ENCODE measurements at places on chromosomes 1 and 21.

GRCh38 chr21:44920694-44921604, at the start of gene ITGB2:
TSS of gene ITGB2 (minus strand) at chr21:44920899. CDS start at chr21:44910782, 10,117 bp downstream.
- DNase-seq, result no peak

- DNase-seq, result no peak
Observed at GRCh38 chr1:13697738-13698137, 2.2 kb upstream of the PRDM2 start.

DNA sequence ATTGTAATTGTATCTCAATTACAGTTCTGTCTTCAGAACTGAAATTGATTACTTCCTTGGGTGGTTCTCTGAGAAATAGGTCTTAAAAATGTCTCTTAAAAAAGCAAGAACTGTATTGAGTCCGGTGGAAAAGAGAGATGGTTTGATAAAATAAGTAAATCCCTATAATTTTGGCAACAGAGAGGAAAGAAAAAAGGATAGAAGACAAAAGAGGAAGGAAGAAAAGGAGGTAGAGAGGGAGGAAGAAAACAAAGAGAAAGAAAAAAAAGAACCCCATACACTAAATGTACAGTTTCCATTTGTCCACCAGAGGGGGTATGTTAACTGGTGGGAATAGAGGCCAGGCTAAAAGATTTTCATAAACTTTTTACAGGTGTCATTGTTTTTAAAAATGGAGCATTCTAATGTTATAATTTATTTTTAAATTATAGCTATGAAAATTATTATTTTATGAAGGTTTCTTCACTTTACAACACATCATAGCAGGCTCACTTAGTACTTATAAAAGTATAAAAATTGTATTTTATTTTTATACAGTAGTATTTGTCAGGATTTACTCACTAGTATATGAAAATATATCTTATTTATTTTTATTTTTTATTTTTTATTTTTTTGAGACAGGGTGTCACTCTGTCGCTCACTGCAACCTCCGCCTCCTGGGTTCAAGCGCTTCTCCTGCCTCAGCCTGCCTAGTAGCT, 2.1 kb upstream of the UBE2T start:
- peak; percentile 35 for DNase-seq

- DNase-seq, result no peak
Observed at GRCh38 chr1:222283147-222283768, 264.6 kb downstream of the HHIPL2 start.

- peak; percentile 89 for DNase-seq
Observed at GRCh38 chr1:173478094-173478674, 1.0 kb downstream of the PRDX6 start.

GRCh38 chr1:211336161-211336560, 9.5 kb downstream of the TRAF5 start:
- DNase-seq, result no peak

GRCh38 chr1:61387829-61388228, 305.5 kb downstream of the NFIA start:
- no peak for DNase-seq

DNA sequence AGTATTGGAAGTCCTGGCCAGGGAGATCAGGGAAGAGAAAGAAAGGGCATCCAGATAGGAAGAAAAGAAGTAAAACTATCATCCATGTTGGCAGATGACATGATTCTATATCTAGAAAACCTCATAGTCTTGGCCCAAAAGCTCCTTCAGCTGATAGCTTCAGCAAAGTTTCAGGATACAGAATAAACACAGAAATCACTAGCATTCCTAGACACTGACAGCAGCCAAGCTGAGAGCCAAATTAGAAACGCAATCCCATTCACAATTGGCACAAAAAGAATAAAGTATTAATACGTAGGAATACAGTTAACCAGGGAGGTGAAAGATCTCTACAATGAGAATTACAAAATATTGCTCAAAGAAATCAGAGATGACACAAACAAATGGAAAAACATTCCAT, 44.6 kb downstream of the ZFYVE9 start:
- peak; percentile 80 for DNase-seq

GRCh38 chr1:7644086-7644485, 127.0 kb upstream of the VAMP3 start:
- no peak for DNase-seq

- no peak for DNase-seq
Observed at GRCh38 chr1:51628715-51629590, 12.1 kb downstream of the OSBPL9 start.

DNA sequence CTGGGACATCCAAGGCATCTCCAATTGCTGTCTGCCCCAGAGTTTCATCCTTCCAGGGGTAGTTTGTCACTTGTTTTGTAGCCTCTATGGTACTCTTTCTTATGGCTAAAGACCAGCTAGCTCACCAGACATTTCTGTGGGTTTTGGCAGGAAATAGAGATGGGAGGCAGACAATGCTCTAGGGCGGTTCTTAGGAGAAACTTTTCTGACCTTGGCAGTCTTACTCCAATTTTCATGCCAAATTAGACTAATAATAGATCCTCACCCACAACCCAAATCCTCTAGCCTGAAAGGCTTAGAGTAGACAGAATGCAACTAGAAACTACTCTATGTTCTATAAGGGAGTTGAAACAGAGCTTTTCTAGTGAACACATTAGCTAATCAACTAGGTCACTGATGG, 69.8 kb downstream of the LRIG2 start:
- peak; percentile 70 for DNase-seq

- no peak for DNase-seq
Observed at GRCh38 chr1:173917635-173918493, 737 bp upstream of the SERPINC1 start.

- DNase-seq, result peak; percentile 34
Observed at GRCh38 chr1:223153177-223154119, 10.4 kb upstream of the TLR5 start.

DNA sequence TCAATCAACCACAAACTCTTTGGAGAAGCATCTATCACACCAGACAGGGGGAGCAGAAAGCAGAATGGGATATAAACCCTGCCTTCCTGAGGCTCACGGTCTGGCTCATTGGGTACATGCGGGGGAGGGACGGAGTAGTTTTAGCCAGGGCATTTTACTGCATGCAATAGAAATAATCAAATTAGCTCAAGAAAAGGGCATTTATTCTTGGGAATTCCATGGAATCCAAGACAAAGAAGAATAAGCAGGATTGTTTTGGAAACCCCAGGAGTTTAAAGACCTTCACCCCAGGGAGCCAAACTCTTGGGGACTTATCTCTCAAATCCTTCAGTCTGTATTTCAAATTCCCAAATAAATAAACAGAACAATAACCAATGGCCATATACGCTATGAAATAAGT, 5.2 kb upstream of the KAZN start:
- no peak for DNase-seq

- DNase-seq, result peak; percentile 67
Observed at GRCh38 chr1:11804666-11805421, 920 bp downstream of the MTHFR start.

DNA sequence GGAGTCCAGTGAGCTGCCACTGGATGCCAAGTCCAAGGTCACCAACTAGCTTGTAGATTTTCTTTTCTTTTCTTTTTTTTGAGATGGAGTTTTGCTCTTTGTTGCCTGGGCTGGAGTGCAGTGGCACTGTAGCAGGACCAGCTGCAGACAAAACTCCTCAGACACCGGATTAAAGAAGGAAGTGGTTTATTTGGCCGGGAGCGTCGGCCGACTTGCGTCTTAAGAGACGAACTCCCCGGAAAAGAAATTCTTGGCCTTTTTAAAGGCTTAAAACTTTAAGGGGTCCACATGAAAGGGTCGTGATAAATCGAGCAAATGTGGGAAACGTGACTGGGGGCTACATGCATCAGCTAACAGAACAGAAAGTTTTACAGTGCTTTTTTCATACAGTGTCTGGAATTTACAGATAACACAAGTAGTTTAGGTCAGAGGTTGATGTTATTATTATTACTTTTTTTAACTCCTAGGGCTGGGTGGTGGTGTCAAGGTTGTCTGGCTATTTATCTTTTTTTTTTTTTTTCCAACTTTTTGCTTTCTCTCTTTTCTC, 36.4 kb upstream of the CFAP126 start:
- DNase-seq, result no peak

GRCh38 chr1:109997204-109997866, 12.8 kb downstream of the AHCYL1 start:
- DNase-seq, result no peak

- peak; percentile 90 for DNase-seq
Observed at GRCh38 chr1:28104866-28105467, 16.6 kb upstream of the EYA3 start.

DNA sequence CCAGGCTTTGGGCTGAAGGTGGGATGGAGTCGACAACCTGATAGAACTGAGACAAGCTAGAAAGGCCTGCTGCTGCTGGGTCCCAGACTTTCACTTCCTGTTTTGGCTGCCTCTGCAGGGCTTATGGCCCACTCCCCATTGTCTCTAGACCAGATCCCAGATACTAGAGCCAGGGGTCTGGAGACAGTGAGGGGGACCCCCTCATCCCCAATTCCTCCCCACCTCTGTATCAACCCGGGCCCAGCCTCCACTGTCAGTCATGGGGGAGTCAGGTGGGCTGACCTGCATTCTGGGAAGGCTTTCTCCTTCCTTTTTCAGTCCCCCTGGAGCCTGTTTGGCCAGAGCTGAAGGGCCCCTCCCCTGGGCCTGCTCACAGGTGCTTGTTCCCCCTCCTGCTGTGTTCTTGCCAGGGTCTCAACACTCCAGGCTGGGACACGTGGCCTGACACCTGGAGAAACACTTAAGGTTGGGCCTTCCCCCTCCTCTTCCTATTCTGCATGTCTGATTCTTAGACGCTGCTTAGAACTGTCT, 18.0 kb upstream of the ETV3L start:
- no peak for DNase-seq

DNA sequence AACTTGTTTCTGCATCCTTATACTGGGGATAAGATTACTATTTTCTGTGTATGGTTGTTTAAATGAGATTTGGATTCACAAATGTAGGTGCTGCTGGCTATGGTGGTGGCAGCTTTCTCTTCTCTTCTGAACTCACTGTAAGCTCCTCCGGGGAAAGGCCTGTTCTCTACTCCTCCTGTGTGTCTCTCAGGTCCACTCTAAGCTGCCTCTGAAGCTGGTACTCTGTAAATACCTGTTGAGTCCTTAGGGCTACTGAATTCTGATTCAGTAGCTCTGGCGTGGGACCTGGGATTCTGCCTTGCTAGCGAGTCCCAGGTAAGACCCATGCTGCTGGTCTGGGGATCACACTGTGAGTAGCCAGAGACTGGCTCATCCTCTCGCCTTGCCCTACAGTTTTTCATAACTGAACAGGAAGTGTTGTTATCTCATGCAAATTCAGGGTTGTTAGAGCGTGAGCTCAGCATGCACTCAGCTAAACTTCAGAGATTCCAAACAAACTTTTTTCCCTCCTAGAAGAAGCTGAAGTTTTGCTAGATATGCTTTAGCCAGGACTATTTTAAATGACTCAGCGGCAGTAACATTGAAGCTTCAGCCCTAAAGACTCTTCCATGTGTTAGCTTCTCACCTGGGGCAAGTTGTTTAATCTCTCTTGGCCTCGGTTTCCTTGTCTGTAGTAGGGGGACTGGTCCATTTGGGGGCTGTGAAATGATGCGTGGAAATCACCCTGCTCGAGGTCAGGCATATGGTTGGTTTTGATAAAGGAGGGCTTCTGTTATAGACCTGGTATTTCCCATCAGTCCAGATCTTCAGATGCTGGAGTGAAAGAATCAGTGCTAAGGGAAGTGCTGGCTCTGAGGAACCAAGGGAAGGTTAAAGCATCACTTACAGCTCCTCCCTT, 271.5 kb upstream of the TMEM51 start:
- DNase-seq, result peak; percentile 59

GRCh38 chr1:183051546-183051945, 28.3 kb downstream of the LAMC1 start:
- no peak for DNase-seq

- no peak for DNase-seq
Observed at GRCh38 chr1:14334336-14335176, 263.9 kb upstream of the KAZN start.

GRCh38 chr1:110229348-110230001, 19.4 kb downstream of the KCNC4 start:
- DNase-seq, result no peak

DNA sequence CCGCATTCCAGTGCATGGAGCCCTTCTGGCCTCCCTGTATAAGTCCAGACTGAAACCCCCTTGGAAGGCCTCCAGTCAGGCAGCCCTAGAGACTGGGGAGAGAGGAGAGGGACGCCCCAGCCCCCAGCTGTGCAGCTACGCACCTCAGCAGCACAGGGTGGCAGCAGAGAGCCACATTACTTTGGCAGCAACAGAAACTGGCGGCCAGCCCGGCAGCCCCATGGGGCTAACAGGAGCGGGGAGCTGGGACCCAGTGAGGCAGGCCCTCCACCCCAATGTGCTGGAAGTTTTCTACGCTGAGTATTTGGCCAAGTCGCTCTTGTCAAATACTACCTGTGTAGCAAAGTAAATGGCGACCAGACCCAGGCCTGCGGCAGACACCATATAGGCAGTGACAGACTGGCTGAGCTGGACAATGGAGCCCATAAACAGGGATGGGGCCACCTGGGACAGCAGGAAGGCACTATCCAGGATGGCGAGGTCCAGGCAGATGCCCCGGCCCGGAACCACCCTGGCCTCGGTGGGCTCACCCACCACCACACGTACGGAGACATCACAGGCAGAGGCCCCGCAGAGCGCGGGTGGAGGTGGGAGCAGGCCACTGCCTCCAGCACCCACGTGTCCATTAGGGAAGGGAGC, 21.2 kb downstream of the SLC45A3 start:
- peak; percentile 62 for DNase-seq

DNA sequence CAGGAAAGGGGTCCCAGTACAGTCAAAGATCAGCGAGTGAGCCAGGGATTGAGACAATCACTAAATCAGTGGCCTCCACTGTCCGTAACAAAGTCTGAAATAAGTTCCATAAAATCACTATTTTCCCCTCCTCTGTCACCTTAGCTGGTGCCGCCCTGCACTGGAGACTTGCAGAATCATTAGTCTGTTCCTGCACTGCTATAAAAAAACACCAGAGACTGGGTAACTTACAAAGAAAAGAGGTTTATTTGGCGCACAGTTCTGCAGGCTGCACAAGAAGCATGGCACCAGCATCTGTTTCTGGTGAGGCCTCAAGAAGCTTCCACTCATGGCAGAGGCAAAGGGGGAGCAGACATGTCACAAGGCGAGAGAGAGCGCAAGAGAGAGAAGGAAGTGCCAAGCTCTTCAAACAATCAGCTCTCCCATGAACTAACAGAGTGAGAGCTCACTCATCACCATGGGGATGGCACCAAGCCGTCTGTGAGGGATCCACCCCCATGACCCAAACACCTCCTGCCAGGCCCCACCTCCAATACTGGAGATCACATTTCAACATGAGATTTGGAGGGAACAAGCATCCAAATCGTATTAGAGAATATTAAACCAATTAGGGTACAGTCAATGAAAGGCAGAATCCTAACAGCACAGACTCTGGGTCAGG, 129.8 kb upstream of the TIAM1 start:
- DNase-seq, result peak; percentile 53

GRCh38 chr1:216723274-216723780, at the start of gene ESRRG:
TSS of gene ESRRG (minus strand) at chr1:216723429. CDS start at chr1:216723299, 130 bp downstream.
- DNase-seq, result peak; percentile 1

DNA sequence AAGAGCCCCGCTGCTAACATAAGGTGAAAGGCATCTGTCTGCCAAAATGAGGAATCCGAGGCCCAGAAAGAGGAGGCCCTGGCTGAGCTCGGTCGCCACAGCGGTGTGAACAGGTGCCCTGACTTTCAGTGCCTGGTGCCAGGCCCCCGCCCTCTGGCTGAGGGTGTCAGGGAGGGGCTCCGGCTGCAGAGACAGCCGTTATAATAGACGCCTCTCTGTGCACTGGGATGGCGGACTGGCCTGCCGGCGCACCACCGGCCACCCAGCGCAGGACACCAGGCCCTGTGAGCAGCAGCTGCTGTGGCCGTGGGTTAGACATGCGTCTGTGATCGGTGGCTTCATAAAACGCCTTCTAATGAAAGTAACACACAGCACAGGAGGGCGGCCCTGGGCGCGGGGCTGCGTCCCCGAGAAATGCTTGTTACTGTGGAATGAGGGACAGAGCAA, 51.4 kb upstream of the ACTRT2 start:
- no peak for DNase-seq

GRCh38 chr21:43297989-43298388, 128.9 kb downstream of the SIK1 start:
- DNase-seq, result no peak
